ENCODE measurements at places on chromosomes 4 and X.

- no peak for DNase-seq
These were observed 207.6 kb upstream of the MAMLD1 start for GRCh38 chrX:150155436-150156035.

- DNase-seq = no peak
These were observed 20.1 kb downstream of the ACSL1 start for GRCh38 chr4:184805462-184806228.

- DNase-seq = no peak
These were observed 127.7 kb downstream of the PRKX start for GRCh38 chrX:3585719-3586118.

DNA sequence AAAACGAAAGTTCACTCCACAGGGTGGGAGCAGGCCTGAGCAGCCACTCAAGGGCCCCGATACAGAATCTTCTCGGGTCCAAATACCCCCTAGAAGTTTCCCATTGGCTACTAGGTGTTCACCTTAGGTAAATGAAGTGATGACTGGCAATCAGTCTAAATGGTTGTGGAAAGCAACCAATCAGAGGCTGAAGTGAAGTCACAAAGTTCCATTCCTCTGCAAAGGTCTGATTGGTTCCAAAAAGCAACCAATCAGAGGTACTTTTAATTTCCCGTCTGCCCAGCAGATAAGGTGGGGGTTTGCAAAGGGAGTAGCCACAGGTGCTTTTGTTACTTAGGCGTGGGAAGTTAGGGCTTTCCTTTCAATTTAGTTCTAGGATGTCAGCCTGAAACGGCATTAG is 58.2 kb upstream of the NKAP start:
- no peak for DNase-seq

DNA sequence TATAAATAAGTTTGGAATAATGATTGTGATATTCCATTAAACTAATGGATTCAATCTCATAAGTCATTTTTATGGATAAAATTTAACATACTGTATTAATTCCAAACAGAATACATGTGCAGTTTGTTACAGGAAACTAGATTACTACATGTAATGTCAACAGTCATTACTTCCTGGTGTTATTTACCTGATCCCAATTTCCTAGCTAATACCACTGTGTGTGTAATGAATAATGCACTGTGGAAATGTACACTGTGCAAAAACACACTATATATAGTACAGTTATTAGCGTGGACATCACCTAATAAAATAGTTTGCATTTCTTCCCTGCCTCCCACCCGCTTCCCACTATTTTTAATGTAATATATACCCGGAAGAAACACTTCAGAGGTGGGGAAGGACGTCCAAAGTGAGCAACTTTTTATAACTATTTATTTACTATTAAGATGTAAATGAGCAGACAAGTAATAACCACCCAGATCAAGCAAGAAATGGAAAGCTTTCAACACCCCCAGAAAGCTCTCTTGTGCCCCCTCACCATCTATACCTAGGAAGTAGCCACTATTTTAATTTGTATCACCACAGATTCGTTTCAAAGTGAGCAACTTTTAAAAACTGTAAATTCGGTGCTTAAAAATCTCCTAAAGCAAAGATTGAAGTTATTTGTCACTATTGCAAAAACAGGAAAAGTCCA is 219.1 kb downstream of the THOC2 start:
- DNase-seq = no peak

DNA sequence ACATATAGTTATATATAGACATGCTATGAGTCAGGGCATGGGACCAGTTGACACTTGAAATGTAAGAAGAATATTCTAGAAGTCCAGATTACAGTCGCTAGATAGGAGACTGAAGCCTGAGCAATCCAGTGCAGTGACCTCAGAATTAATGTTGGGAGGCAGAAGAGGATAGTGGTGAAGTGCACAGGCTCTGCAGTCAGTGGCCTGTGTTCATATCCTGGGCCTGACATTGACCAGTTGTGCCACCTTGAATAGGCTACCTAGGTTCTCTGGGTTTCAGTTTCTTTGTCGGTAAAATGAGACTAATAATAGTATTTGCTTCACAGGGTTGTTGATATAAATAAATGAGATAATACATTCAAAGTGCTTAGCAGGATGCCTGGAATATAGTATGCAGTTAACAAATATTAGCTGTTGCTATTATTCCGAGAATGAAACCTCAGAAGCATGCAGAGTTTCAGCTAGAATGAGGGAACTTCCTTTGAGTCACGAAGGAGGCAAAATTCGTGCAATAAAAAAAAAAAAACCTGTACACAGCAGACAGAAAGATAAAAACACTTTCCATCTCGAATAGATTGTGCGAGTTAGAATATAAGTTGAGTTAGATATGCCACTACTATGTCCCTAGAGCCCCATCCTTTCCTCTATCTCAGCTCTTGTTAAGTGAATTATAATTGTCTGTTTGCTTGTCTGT is 4.0 kb upstream of the SH2D1A start:
- no peak for DNase-seq

DNA sequence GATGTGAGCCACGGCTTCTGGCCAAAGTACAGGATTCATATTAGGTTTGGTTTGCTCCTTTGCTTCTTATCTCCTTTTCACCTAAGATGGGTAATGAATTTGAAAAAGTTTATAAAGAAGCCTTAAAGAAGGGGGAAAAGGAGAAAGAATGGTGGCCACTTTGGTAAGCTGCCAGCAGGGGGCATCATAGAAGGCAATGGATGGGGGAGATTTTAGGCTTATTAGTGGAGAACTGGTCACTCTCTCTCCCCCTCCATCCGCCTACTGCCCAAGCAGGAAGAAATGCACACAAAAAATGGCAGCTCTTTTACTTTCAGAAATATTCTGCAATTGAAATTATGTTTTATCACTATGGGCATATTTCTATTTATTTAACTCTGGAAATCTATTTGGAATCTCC is 32.0 kb downstream of the SPARCL1 start:
- no peak for DNase-seq

DNA sequence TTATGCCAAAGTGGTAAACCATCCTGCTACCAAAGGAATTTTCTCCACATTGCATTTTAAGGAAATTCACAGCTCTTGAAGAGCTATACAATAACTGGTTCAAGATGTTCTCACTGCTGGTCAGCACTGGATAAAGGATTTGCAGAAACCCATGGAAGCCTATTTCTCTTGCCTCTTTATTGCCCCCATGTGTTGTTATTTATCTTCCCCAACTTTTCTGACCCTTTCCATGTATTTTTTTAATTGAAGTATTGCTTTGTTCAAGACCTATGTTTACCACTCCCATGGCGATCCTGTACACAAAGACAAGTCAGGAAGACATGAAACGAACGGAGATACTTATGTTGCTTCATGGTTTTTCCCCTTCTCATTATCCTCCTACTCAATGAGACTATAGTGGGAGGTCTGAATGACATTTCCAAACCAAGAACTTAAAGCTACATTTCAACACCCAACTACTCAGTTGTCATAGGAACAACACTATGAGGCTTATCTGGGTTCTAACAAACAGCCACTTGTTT is 566.4 kb upstream of the DIPK2B start:
- DNase-seq = no peak

GRCh38 chr4:170497112-170497511 is 407.4 kb upstream of the AADAT start:
- no peak for DNase-seq

- DNase-seq = no peak
These were observed 855.1 kb upstream of the INTU start for GRCh38 chr4:126777649-126778048.

- DNase-seq = no peak
These were observed 97.2 kb upstream of the CLNK start for GRCh38 chr4:10781805-10782204.

- no peak for DNase-seq
These were observed 142.2 kb upstream of the CXorf51A start for GRCh38 chrX:146956760-146957159.

GRCh38 chr4:154329939-154330338 is 161.7 kb downstream of the DCHS2 start:
- no peak for DNase-seq

DNA sequence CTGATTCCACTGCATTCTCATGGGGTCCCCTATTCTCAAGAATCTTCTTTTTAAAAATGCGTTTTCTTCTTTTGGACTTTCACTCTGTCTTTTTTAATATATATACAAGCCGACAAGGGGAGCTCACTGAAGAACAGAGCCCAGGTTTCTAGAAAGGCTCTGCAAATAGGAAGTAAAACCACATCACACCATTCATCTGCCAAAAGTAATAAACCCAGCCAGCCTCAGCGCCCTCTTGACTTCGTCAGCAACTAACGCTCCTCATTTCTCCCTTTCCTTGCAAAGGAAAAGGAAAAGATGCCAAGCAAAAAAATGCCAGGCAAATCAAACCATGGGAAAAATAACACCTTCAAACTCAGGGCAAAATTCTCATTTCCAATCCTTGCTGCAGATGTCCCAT is 136.4 kb downstream of the HHIP start:
- DNase-seq = no peak

GRCh38 chr4:161892951-161893350 is 270.8 kb downstream of the FSTL5 start:
- no peak for DNase-seq

GRCh38 chrX:110145311-110145710 is 142.4 kb downstream of the TMEM164 start:
- DNase-seq = no peak

- DNase-seq = no peak
These were observed 28.9 kb downstream of the TENM3 start for GRCh38 chr4:182272151-182272550.

- DNase-seq = no peak
These were observed 25.7 kb downstream of the SLC9A7 start for GRCh38 chrX:46733226-46733625.

DNA sequence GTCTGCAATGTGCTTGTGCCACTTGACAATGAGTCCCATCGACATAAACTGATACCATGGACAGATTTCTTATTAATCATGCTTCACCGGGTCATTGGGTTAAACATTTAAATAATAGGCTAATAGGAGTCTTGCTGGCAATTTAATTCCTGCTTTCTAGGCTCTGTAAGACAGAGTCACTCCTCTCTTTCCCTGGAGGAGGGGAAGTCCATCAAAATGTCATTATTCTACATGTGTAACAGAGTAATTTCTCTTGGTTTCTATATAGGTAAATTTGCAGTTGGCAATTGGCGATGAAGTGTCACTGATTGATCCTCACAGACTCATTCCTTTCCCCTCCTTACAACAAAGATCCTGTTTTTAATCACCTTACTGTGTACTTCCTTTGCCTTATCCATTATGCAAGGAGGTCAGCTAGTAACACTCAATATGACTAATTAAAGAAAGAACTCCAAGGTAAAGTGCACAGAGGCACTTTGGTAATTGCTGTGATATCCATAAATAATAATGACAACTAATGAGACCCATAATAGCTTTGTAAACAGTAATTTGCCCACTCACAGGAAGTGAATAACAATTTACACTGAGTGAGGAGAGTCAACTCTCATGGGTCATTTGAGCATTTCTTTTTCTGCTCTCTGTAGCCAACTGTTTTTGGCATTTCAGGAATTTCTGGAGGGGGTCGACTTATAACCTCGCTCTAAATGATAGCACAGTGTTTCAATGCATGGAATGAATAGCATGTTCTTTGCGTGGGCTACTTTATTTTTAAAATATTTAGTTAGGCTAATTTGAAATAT is 184.0 kb downstream of the UGT8 start:
- no peak for DNase-seq

DNA sequence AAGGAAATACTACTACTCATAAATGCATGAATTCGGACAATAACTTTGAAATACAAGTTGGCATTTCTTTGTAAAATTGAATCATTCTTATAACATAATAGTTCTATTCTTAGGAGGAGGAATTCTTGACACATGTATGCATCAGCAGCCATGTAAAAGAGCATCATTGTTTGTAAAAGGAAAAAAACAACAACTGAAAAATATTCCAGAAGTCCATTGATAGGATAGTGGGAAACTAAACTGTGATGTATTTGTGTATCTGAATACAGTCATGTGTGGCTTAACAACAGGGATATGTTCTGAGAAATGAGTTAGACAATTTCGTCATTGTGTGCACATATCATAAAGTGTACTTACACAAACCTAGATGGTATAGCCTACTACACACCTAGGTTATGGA is 102.0 kb upstream of the SH3RF1 start:
- no peak for DNase-seq

DNA sequence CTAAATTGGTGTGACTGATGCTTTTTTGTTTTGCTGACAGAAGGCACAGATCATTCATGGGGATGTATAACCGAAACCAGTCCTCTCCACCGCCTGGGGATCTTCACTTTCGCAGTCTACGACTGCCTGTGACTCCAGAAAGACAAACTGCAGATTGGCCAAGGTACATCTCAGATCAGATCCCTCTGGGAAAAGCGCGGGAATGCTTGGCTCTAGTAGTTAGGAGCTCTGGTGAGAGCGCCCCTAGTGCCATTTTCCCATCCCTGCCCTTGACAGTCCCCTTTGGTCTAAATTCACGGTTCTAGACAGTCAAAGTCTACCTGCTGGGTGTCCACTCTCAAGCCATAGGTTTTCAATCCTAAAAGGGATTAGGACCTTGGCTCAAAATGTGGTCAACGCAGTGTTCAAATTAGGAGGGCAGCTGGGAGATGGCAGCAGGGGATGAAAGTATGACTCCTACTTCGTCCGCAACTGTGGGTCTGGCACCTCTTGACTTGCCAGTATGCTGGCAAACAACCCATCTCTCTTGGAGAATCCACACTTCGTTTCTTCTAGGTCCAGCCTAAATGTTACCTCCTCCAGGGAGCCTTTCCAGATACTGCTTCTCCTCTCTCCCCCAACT is 6.9 kb upstream of the HAND2 start:
- DNase-seq = no peak

GRCh38 chrX:23662853-23663252 is 4.4 kb upstream of the PRDX4 start:
- no peak for DNase-seq

GRCh38 chr4:18020671-18021469 is 685 bp downstream of the LCORL start:
- peak; percentile 27 for DNase-seq

DNA sequence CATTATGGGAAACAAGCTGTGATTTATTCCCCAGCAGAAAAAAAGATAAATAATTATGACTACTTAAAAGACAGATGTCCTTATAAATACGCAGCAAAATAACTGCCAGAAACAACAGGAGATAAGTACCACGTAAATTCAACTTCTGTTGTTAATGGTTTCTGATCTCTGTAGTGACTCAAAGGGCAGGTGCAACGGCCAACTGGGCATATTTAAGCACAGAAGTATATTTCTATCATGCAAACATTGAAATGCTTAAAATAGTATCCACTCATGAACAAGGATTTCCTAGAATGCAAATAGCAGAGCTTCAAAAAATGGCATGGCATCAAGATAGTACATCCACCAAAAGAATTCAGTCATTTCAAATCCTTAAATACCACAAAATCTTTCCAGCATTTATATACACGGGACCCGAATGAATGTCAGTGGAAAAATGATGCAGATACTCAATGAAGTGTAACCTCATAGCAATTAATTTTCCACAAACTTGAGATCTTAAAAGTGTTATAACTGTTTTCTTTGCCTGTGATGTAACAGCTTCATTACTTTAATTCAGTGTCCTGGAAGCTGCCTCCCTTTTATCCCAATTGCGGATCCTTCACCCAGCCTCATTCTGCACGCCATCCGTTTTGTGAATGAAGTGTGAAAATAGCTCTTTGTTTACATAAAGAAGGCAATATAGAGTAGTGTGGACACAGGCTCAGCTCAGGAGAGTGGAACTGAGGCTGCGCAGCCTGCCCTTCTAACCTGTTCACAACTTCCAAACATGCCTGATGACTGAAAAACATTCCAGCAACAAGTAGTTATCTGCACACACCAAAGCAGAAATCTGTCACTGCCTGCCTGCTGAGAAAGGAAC is 10.2 kb downstream of the PDGFC start:
- no peak for DNase-seq

GRCh38 chrX:64456828-64457227 is 61.6 kb upstream of the MTMR8 start:
- no peak for DNase-seq

GRCh38 chr4:154033921-154034320 is 245.0 kb upstream of the SFRP2 start:
- DNase-seq = no peak

Data from activated CD4-positive, alpha-beta T cell treated with anti-CD3 and anti-CD28 coated beads for 4 hours (primary cell).